ENCODE measurements at places on chromosomes 7 and 10.
A peak's percentile ranks its signal among the peaks of the same experiment; 100 is the strongest.

- no peak for DNase-seq
These were observed 705.7 kb upstream of the IGFBP3 start for GRCh38 chr7:46626691-46627310.

GRCh38 chr7:33774762-33775523 is 130.4 kb upstream of the BMPER start:
- no peak for DNase-seq

DNA sequence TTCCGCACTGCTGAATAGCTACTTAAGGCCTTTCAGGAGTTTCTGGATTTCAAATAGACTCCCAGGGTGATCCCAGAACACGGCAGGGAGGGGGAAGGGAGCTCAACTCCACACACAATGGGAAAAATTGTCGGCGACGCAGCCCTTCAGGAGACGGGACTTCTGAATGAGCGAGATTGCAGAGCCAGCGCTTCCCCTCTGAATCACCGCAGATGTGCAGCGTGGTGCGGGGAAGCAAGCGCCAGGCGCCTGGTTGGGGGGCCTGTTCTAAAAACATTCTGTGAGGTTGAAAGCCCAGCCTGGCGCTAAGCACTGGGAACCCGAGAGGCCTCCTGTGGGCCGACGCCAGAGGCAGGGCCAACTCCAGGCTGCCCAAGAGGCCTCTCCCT is 163.3 kb downstream of the MAD1L1 start:
- no peak for DNase-seq

GRCh38 chr10:102679596-102679995 is 34.6 kb downstream of the ARL3 start:
- DNase-seq = no peak

- DNase-seq = no peak
These were observed 16.7 kb upstream of the LRRN3 start for GRCh38 chr7:111074071-111074747.

GRCh38 chr10:27643301-27643700 is 102.3 kb downstream of the MKX start:
- no peak for DNase-seq

- DNase-seq = no peak
These were observed 79.0 kb upstream of the LSM8 start for GRCh38 chr7:118104812-118105441.

DNA sequence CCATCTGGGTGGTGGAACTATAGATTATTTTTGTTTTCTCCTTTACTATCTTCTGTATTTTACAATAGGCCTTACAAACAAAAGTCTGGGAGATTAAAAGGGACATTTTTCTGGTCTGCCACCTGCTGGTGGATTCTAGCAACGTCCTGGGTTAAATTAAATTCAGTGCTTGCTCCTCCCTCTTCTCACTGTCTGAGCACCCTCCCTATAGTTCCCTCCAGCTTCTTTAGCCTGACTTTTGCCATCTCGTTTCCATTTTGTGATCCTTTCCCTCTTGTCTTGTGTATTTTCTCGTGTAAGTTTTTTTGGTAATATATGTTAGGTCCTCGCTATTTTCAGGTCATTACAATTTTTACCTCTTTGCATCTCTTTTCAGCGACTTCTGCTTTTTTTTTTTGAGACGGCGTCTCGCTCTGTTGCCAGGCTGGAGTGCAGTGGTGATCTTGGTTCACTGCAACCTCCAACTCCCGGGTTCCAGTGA is 16.1 kb downstream of the ANKRD16 start:
- DNase-seq = peak; percentile 41

DNA sequence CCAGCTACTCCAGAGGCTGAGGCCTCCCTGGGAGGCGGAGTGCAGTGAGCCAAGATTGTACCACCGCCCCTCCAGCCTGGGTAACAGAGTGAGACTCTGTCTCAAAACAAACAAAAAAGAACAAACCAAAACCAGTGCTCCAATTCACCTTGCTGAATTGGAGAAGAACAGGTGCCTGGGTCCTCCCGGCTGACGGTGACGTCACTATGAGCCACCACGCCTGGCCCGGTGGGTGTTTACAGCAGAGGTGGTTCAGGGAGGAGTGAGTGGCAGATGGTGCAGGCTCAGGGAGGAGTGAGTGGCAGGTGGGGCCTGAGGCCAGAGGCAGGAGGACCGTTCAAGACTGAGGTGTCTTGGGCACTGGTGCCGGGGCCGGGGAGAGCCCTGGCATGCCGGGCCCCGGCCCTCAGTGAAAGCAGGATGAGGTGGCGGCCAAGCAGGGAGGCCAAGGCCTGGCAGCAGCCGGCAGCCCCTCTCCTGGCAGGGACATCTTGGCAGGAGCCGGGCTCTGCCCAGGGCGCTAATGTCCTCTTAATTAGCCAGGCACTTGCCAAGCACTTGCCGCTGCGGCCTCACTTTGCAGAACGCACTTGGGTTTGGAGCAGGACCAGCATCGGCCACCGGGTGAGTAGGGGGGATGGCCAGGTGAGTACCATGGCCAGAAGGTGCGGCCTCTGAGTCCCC is 162.8 kb upstream of the TNRC18 start:
- no peak for DNase-seq

GRCh38 chr10:22308390-22308789 is 7.8 kb upstream of the COMMD3 start:
- no peak for DNase-seq

DNA sequence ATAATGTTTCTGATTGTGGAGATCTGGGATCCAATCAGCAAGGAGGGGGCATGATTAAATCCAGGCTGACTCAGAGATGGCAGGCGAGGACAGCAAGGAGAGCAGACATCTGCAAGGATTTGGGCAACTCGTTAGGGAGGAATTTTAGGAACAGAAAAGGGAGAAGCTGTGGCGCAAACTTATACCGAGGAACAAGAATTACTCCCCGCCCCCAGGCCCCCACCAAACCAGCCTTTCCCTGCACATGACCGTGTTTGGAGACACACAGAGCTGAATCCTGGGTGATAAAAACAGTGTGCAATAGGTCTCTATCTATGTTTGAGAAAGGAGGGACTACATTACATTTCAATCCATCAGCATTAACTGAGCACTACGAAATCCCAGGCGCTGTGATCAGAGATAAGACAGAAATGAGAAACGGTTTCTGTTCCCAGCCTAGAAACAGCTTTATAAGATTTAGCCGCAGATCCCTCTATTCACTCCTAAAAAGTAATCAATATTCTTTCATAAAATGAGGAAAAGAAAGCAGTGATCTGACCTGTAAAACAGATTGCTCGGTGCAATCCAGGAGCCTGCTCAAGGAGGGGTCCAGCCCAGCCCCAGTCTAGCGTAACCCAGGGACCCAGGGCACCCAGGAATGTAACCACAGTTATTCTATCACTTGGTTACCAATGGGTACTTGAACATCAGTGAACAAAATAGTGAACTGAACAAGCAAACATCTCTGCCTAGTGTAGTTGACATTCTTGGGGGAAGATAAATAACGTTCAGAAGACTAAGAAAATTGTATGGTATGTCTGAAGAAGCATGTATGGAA is 37.2 kb upstream of the RAPGEF5 start:
- DNase-seq = no peak

DNA sequence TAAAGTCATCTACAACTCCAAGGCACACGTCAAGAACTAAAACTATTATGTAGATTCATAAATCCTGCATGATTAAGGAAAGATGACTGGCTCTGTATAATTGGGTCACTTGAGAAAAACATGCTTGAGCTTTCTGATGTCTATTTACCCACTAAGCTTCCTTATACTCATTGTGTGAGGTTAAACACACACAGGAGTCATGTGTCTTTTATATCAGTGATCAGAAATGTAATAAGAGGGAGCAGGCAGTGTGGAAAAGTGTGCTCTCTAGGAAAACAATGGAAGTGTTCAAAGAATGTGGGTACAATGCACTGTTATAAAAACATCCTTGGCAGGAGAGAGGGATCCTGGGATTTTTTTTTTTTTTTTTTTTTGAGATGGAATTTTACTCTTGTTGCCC is 108.6 kb upstream of the ARID5B start:
- DNase-seq = no peak

GRCh38 chr7:149238051-149238450 is 1.4 kb upstream of the ZNF212 start:
- DNase-seq = no peak

- no peak for DNase-seq
These were observed 182.9 kb downstream of the DOCK4 start for GRCh38 chr7:112023282-112023681.

- DNase-seq = no peak
These were observed 30.3 kb downstream of the C7orf33 start for GRCh38 chr7:148620749-148621359.

DNA sequence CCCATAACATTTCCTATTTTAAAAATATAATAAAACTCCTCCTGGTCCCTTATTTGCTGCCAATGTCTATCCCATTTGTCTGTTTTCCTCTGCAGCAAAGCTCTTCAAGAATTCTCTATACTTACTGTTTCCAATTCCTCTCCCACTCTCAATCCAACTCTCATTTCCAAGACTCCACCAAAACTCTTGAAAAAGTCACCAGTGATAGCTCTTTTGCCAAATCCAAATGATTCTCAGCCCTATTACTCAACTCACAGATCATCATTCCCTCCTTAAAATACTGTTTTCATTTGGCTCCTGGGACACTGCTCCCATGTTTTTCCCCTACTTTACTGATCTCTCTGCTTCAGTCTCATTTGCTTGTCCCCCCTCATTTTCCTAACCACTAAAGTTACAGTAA is 139.4 kb downstream of the HIBADH start:
- no peak for DNase-seq

- no peak for DNase-seq
These were observed 98.7 kb downstream of the AUTS2 start for GRCh38 chr7:69696686-69697685.

- no peak for DNase-seq
These were observed 87.3 kb upstream of the KAT6B start for GRCh38 chr10:74738985-74739567.

GRCh38 chr10:69080226-69080625 is 7.7 kb upstream of the SRGN start:
- DNase-seq = no peak

Measured in T follicular helper cell (primary cell).